ENCODE measurements at places on chromosomes 1 and 21. TPM values are rescaled to one million over a fixed set of nuclear protein-coding genes. Genes with fewer than 3 reads are reported as not detected.

- no peak for DNase-seq
Measured at GRCh38 chr21:41715649-41716281, 51.1 kb downstream of the RIPK4 start.

DNA sequence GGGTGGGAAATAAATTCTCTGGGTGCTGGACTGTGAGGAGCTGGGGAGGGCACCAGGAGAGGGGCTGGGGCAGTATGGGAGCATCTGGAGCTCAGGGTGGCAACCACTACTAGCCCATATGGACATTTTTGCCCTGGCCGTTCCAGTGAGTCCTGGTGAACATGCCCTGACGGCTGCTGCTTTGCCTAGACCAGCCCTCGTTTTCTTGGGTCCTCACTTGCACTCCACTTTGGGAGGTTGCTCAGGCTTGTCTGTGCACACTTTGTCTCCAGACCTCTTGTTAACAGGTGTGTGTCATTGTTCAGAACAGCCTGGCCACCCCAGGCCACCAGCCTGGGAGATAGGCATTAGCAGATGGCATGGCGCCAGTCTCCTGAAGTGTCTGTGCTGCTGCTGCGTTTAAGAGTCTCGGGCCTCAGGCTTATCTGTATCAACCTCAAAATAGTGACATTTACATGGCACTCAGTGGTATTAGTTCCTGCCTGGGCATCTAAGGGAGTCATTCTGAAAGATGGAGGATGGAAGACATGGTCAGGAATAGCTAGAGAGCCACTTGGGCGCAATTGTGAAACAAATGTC, 190.5 kb downstream of the PTPRU start:
- no peak for DNase-seq

TIE1 gene
- 0.10 TPM for total RNA-seq

- DNase-seq, result no peak
Measured at GRCh38 chr1:3838788-3839187, 18.2 kb downstream of the CEP104 start.

NBPF9 gene
- total RNA-seq, result 40.3 TPM

RPS6KA1 gene
- total RNA-seq, result 109 TPM

DNA sequence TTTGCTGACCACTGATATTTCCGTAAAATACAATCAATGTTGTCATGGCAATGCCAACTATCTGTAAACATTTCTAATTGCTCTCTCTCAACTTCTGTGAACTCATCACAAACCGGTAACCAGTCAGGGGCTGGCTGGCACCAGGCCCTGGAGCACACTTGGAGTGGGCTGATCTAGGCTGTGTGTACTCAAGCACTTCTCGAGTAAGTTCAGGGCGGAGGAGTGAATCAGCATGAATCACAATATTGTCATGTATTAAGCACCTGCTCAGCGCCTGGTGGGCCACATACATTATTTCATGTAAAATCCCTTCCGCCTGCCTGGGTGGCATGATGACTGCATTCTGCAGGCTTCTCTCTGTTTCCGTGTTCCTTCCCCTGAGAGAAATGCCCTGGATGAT, 212.4 kb downstream of the FOXD2 start:
- no peak for DNase-seq

DNA sequence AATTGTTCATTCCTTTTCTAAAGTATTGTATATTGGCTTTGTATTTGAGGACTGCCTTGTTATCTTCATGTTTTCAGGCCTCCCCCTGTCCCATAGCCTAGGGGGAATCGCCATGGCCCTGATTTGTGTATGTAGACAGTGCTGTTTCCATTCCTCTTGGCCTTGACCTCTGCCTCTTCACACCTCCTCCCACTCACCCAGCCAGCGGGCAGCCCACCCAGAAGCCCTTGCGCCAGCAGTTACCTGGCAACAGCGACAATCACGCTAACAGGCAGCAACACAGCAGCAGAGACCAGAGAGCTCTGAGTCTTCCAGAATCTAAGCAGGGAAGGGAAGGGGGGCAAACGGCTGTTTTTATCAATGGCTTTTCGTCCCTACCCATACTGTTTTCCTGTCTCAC, 50.0 kb upstream of the NPL start:
- DNase-seq, result no peak

DNA sequence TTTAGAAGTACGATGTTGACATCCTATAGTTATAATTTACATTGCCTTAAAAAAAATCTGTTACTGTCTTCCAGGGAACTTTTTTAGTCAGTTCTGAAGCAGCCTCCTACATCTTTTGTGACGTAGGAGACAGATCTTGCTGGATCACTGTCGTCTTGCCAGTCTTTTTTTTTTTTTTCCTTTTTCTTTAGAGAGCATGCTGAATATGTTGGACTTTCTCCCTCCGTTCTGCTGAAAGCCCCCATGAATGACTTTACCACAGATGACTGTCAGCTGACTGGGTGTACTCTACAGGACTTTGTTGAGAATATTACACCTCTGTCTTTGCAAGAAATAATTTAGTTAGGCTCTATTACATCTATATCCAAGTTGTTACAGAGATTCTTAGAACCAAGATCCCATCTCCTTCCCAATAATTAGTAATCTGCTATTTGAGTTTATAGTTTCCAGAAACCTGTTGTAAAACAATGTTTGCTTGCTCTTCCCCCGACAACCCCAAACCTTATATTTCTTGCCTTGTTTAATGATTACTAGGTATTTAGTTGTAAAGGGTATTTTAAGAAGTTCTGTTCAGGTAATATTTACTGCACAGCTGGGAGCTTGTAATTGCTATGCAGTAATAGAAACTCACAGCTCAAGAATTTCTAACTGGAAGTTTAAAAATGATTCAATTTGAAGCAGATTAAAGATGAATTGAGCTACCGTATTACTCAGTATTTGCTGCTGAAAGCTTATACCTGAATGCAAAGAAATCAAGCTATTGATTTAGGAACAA, 61.8 kb downstream of the RASAL2 start:
- DNase-seq, result no peak

GRCh38 chr1:44617703-44618029, 56.6 kb downstream of the TMEM53 start:
- DNase-seq, result no peak

DNA sequence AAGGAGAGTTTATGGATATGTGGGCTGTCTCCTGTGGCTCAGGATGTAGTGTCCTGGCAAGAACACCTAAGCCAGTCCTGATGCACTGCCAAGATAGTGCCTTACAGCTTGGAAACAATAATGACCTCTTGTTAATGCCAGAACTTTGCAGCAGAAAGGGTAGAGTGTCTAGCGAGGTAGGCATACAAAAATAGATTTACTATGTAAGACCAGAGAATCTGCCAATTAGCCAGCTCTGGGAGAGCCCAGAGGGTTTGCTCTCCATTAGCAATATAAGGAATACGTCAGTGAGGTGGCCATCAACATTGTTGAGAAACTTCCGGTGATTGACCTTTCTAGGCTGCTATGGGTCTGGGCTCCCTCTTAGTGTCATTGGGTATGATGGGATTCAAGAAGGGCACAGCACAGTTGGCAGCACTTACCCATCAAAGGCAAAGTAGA, 178.5 kb upstream of the GALNT2 start:
- DNase-seq, result no peak

- DNase-seq, result no peak
Measured at GRCh38 chr1:160818207-160818937, 22.4 kb downstream of the LY9 start.
